GM04504 (cell line): ENCODE measurements at places on chromosomes 2 and 18.

DNA sequence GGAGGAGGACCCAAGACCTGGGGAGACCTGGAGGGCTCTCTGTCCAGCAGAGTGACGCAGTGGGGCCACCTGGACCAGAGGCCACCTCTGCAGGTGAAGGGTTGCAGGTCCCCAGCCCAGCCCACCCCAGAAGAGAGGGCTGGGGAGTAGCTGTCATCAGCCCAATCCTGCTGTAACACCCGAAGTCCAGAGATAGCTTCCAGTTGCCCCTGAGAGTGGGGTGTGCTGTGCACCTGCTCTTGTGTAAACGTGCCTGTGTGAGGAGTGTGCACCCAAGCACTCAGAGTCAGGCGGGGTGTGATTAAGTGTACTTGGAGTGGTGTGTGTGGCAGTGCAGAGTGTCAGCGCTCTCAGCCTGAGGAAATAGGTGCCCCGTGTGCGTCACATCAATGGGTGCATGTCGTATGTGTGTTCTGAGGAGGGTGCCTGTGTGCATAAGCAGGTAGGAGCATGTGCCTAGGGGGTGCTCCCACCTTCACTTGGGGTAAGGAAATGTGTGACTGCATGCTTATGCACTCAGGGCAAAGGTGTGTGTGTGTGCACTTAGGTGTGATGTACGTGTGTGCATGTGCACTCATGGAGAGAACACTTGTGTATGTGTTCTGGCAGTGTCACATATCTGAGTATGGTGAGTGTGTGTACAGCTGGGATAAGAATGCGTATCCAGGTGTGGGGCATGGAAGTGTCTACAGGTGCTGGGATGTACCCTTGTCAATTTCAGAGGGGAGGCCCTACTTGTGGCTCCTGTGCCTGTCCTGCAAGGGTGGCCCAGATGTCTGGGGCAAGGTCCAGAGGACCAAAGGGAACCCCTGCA lies 672 bp downstream of the ATP6V1B1 start:
- no peak for DNase-seq

- no peak for DNase-seq
Measured at GRCh38 chr2:14654835-14655282, 22.3 kb downstream of the LRATD1 start.

DNA sequence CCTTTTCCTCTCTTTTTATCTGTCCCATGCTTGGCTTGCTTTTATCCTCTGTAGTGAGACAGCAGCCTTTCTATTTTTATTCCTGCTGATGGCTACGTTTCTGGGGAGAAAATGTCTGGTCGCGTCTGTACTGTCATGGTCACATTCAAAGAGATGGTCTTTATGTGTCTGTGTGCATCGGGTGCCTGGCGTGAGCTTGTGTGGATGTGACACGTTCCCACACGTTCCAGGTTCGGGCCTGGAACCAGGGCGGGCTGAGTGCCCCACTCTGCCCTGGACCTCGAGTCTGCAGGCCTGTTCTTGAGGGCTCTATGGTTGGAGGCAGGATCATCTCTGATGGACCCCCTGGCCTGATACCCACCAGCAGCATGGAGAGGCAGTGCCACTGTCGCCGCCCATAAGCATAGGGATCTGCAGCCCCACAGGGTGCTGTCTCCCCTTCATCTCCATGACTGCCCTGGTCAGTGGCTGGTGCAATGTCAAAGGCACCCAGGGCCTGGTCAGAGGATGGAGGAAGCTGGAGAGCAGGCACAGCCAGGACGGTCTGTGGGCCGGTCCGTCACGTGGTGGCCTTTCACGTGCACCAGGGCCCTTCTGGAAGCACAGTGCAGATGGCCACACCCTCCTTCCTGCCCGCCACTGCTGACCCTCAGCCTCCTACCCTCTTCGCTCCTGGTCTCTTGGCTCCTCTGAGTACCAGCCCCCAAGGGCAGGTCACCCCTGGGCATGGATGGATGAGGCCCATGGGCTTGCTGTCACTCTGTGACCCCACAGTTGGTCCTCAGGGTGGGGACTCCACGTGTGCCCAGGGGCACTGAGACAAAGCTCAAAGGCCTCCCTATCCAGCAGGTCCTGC lies 149.2 kb upstream of the TWIST2 start:
- DNase-seq, result no peak

GRCh38 chr2:44168681-44169154 lies at the start of gene PPM1B:
TSS of gene PPM1B (plus strand) at chr2:44168875. CDS start at chr2:44201200, 32,325 bp downstream.
- no peak for DNase-seq

DNA sequence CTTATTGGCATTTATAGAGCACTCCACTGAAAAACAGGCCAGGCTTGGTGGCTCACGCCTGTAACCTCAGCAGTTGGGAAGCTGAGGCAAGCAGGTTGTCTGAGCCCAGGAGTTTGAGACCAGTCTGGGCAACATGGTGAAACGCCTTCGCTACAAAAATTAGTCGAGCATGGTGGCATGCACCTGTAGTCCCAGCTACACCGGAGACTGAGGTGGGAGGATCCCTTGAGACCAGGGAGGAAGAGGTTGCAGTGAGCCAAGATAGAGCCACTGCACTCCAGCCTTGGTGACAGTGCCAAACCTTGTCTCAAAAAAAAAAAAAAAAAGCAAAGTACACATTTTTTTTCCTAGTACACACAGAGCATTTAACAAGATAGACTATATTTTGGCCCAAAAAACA lies 96.1 kb downstream of the TGIF1 start:
- DNase-seq, result no peak

GRCh38 chr2:46502291-46502885 lies 23.0 kb downstream of the TMEM247 start:
- no peak for DNase-seq

DNA sequence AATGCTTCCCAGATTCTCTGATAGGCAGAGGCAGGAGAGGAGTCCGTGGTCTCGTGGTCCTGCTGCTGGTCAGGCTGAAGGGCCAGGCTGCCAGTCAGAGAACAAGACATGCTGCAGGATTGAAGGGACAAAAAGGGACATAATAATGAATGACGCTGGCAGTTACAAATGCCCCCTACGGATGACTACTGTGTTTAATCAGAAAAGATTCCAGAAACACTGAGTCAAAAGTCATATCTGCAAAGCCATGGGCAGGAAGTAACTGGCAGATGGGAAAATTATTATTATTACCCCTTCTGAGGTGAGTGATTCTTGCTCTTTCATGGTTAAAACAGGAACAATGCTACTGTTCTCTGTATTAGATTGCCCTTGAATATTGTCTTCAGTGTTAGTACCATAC lies 19.0 kb downstream of the LCT start:
- DNase-seq, result no peak

GRCh38 chr2:225165052-225165451 lies 122.8 kb upstream of the DOCK10 start:
- DNase-seq, result peak; percentile 61

GRCh38 chr2:111155610-111156009 lies 34.9 kb downstream of the BCL2L11 start:
- DNase-seq, result no peak

GRCh38 chr2:59395119-59395518 lies 1154.0 kb upstream of the FANCL start:
- no peak for DNase-seq

DNA sequence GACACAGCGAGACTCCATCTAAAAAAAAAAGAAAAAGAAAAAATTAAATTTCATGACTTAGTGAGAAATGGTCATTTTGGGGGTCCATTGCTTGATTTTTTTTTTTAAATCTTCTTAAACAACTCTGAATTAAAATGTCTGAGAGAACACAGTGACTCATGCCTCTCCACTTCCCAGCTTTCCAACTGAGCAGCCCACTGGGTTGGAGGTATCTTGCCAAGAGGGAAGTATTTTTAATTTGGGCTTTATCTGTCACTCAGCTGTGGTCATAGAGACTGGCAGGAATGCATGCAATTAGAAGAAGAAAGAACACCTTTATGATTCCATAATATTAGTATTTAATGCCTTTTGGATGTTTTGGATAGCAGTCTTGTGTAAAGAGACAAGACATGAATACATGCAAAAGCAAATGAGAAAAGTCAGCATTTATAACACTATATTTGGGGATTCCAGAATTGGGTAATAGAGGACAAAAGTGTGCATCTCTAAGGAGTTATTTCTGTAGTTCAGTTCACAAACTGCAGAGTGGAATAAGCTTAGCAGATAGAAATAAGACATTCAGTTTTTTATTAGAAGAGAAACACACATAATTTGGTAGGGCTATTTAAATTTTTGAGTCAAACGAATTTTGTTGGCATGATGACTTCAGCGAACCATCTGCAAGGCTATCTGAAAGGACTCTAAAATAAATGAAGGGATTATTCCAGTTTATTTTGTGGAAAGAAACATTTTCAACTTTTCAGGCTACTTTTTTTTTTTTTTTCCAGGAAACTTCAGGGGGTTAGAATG lies 254.8 kb downstream of the TGIF1 start:
- no peak for DNase-seq

GRCh38 chr2:217950401-217950871 lies 52.4 kb downstream of the TNS1 start:
- DNase-seq, result no peak

DNA sequence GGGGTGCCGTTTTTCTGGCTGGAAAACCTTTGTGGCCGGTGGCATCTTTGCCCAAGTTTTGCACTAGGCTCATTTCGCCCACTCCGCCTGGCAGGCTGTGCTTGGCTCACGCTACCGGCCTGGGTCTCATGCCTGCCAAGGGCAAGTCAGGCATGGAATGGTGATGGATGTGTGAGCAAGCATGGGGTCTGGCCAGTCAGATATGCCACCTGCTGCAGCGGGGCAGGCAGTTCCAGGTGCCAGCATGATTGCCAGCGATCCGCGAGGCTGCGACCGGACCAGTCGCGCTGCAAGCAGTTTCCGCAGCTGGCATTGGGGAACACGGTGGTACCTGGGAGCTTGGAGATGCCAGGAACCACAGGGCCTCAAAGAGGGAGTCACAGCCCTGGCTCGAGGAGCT lies 40.6 kb downstream of the TAF1B start:
- no peak for DNase-seq

DNA sequence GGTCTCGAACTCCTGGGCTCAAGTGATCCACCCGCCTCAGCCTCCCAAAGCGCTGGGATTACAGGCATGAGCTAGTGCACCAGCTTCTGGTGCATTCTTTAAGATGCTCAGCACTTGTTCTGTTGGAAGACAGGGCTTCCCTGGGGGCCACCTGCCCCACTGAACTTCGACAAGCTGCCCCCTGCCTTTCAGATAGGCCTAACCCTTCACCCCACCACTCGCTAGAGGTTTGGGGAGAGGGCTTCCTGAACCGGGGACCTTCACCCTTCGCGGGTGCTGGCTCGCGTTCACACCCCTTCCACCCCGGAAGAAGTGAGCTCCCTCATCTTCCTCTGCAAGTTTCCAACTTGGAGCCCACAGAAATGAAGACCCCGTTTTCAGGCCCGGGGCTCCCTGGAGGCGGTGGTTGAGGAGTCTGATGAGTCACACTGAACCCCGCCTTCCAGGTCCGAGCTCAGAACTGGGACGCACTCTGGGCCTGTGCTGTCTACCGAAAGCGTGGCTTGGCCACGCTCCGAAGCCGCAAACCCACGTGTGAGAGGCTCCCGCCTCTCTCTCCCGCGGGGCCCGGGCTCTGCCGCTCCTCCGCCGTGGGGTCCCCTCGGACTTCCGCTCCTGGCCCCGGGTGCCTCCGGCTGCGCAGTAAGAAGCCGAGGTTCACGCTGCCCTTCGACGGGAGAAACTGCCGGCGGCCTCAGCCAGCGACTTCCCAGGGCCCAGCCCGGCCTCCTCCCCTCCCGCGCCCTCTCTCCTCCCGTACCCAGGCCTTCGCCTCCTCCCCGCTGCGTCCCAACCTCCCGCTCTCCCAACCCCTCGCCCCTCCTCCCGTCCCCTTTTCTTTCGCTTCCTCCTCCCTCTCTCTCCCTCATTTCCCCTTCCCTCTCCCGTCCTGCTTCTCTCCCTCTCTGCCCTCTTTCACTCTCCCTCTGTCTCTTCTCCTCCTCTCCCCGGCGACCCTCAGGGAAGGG lies 47.5 kb upstream of the SP3 start:
- DNase-seq, result no peak

GRCh38 chr18:3319894-3320454 lies 58.0 kb downstream of the MYL12B start:
- DNase-seq, result no peak

DNA sequence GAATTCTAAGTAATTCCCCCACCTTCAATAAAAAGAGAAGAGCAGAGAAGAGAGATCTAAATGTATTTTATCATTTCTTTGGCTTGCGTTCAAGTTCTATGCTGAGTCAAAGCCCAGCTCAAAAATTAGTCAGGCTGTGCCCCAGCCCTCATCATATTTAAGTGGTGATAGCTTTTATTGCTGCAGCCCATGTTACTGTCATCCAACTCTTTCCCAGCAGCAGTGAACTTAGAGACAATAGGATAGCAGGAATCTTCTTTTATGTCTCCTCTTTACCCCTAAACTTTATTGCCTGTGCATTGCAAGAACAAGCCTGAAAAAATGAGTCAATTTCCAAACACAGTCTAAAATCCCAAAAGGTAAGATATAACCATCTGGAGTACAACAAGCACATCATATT lies 1599.3 kb upstream of the PIK3C3 start:
- DNase-seq, result peak; percentile 68

GRCh38 chr2:221673248-221673647 lies 101.1 kb upstream of the EPHA4 start:
- DNase-seq, result no peak

- no peak for DNase-seq
Measured at GRCh38 chr2:5609201-5609600, 83.0 kb upstream of the SOX11 start.

DNA sequence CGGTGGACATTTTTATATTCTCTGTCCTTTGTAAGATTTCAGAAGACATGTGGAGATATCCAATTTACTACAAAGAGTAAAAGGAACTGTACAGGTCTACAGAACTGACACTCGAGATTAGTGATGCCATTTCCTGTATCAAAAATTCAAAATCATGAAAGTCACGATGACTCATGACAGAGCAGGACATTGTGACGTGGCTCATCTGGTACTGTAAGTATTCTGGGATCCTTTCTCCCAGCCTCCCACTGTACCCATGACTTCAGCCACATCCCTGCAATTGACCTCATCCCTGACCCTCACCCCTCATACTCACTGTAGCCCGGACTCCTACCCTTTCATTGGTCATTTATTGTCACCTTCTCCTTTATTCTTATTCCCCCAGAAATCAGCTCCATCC lies 736.5 kb downstream of the EPHA4 start:
- no peak for DNase-seq

DNA sequence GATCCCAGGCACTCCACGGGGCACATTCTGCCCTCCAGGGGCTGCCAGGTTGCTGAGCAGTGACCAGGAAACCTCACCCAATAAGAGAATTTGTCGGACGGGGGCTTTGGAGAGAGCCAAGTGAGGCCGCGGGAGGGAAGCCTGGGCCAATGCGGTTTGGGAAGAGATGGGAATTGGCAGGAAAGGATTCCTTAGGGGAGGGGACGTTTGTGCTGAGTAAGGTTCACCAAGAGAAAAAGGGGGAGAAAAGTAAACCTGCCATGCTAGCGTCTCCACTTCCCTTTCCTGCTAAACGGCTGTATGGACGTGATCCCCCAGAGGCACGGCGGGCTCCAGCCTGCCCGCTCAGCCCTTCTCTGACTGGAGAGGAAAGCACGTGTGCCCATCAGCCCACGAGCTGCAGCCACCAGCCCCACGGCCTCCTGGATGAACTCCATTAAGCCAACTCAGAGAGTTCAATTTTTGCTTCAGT lies 194.4 kb upstream of the ID2 start:
- DNase-seq, result no peak
